Activated CD4-positive, alpha-beta T cell treated with anti-CD3 and anti-CD28 coated beads, Interleukin-2, amount 50 U/mL, for 4 hours (primary cell): ENCODE measurements at places on chromosomes 5 and 9.

- DNase-seq: no peak
Measured at GRCh38 chr5:41815663-41816229, 54.5 kb downstream of the OXCT1 start.

GRCh38 chr9:13443346-13444244 is 164.1 kb upstream of the MPDZ start:
- no peak for DNase-seq

DNA sequence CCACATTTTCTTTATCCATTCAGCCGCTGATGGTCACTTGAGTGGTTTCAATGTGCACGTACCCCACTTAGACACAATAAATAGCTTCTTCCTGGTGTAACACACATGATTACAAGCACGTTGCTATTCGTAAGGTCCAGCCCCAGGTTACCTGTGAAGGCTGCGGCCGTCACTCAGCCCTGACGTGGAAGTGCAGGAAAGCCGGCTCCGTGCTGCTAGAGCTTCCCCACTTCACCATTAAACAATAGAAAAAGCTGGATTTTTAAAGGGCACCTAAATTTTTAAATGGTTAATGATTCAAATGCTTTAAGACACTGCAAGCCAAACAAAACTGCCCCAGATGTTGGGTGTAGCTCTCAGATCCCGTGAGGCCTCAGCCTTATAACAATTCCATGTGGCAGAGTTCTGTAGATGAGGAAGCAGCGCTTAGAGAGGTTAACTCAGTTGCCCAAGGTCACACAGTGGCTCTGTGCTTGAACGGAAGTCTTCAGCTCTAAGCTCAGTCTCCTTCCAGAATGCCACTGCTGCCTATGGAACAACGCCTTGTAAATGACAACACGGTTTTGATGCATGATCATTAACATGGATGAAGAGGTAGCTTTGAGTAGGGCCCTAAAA is 125.7 kb downstream of the COL23A1 start:
- no peak for DNase-seq

DNA sequence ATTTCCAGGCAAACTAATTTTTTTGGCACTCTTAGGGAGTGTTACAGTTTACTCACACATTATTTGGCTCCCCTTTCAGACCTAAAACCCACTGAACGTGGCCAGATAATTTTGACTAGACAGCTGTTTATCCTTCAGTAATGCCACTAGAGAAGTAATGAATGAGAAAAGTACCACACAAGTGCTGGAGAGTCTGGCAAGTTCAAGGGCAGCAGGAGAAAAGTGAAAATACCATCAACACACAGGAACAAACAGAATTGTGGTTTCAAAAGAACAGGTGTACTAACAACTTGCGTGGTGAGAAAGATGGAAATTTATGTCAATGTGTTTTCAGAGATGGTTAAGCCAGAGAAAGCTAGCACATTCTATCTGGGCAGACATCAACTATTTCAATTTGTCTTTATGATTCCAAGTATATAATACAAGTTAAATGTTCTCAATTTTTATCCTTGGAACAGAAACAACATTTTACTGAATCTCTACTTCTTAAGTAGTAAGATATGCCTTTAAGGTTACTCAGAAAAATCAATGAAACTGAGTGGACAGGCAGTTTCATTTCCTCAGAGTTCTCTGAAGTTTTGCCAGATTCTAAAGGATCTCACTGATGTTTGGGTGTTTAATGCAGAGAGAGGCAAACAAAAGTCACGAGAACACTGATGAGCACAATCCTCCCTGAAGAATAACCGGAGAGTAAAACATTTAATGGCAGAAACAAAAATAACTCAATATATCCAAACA is 91.0 kb downstream of the ARSB start:
- no peak for DNase-seq

DNA sequence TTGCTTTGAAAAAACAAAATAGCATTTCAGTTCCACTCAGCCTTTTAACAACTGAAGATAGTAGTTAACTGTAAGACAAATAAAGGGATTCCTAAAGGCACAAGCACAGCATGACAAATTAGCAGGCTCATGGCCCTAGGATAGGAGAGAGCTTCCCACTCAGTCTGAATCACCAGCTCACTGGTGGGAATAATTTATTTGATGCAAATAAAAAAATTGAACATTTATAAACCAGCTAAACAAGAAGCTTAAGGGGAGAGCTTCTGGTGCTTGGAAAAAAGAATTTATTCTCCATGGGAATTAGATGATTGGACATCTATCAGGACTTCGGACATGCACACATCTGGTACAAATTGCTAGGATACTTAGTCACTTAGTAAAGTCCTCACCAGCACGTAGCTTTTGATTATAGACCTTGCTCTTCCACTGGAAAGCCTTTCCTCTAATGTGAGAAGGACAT is 294.1 kb upstream of the TNC start:
- DNase-seq: no peak
